ENCODE measurements at places on chromosomes 5 and 9.

DNA sequence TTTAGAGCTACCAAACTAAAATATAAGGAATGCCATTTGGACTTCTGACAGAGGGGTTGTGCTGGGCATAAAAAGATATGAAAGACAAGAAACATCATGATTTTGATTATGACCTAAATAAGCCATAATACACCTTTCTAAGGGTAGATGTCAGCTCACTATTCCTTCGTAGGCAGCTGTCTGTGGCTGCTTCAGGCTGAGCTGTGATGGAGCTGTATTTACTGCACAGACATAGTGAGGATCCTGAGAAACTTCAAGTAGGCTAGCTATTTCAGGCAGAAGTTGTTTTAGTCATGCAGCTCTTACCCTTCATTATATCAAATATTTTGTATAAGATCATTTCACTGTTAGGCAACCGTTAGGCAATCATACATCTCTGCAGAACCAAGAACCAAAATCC lies 511.7 kb downstream of the CDH12 start:
- no peak for DNase-seq

GRCh38 chr9:108973895-108974294 lies 39.4 kb downstream of the CTNNAL1 start:
- no peak for DNase-seq

DNA sequence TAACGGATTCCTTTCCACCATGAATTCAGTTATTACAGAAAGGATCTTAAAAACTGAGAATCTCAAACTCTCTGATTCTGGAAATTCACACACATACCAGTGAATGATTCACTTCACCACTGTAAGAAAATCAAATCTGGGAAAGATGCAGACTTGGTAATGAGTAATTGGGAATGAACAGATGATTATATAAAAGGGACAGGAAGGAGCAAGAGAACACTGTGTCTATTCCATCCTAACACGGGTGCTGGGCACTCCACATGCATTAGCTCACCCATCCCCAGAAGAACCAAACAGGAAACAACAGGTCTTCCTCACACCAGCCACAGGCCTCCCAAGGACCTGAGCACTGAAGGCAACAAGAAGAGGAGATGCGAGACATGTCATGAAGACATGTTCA lies 74.8 kb upstream of the ZNF622 start:
- no peak for DNase-seq

DNA sequence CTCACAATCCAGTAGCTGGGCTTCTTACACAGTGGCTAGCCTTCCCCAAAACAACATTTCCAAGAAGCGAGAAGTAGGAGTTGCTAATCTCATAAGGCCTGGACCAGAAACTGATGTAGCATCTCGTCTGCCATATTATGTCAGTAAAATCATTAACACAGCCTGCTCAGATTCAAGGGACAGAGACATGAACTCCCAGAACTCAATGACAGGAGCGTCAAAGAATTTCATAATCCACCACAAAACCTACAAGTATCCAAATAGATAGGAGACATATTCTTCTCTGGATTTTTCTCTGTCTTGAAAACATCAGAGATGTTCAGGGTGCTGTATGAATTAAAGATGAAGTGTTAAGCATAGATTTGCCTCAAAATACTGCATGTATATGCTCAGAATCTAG lies 457.6 kb upstream of the ACTBL2 start:
- no peak for DNase-seq

DNA sequence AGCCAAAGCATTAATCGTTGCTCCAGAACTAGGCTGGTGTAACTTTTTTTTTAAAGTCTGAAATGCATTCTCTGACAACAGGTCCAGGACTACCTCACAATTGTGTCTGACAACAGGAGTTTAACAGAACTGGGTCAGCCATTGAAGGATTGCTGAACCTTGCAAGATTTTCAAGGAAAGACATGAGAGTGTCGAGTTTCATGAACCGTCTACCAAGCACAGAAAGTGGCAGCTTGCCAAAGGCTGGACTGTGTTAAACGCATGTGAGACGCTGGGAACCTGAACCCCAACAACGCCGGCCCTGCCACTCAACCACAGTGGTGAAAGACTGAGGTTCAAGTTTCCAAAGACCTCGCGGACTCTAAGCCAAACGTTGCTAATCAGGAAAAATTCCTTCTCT lies 79.1 kb downstream of the LHFPL2 start:
- DNase-seq: no peak

DNA sequence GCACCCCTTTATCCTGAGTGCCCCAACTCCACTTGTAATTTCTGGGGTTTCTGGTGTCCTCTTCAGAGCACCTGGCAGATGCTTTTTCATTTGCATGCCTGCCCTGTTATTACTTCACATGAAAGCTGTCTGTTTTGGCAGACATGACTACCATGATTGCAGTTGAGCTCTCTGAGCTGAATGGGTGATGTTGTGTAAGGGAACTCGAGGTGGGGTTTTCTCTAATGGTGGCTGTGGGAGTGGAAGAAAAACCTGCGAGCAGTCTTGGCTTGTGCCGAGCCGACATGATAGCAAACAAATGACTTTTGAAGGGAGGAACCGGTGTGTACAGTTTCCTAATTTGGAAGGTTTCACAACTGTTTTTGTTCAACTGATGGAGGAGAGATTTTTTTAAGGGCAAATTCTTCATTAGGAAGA lies 196.2 kb downstream of the AOPEP start:
- DNase-seq: no peak

DNA sequence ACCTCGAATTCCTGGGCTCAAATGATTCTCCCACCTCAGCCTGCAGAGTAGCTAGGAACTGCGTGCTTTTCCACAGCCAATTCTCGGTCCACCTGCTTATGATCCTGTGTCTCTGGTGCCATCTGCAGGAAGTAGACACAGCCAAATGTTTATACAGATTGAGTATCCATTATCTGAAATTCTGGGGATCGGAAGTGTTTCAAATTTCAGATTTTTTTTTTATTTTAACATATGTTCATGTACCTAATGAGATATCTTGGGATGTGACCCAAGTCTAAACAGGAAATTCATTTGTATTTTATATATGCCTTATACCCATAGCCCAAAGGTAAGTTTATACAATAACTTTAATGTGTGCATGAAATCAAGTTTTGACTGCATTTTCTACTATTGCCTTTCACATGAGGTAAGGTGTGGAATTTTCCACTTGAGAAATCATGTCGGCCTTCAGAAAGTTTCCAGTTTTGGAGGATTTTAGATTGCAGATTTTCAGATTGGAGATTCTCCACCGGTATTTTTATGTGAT lies 89.5 kb downstream of the ESM1 start:
- DNase-seq: peak; percentile 42

DNA sequence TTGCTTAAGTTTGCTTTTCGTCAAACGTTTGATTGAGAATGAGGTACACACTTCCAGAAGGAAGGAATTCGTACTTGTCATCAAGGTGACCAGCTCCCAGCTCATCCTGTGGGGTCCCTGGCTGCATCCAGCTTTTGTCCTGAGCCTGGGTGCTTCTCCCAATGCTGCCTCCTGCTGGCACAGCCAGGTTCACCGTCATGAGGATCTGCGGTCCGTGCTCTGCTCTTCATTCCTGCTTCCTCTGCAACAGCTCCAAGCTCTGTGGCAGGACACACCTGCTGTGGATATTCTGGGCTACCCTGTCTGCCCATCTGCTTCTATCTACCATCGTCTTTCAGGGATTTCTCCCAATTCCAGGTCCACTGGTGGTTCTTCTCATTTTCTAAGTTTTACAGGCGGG lies 13.3 kb upstream of the UBE2QL1 start:
- no peak for DNase-seq

DNA sequence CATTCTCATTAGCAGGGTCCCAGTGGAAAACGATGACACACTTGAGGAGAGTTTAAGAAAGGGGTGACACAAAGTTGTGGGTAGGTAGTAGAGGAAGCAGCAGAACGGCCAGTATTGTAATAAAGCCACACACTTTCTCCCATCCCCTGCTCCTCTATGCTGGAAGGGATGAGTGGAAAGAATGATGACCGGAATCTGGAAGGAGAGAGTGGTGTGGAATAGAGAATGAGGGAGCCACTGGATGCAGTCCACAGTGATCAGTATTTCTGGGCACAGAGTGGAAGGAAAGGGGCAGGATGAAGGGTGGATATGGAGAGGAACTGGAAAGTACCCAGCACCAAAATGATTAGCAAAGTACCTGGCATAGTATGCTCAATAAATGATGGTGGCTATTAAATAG lies 133.8 kb upstream of the DAB2 start:
- DNase-seq: no peak

GRCh38 chr9:111979561-111979960 lies 82.9 kb downstream of the UGCG start:
- no peak for DNase-seq

GRCh38 chr9:105539452-105539851 lies 18.5 kb upstream of the FKTN start:
- no peak for DNase-seq

GRCh38 chr5:45262061-45262590 lies 434.1 kb downstream of the HCN1 start:
- no peak for DNase-seq

DNA sequence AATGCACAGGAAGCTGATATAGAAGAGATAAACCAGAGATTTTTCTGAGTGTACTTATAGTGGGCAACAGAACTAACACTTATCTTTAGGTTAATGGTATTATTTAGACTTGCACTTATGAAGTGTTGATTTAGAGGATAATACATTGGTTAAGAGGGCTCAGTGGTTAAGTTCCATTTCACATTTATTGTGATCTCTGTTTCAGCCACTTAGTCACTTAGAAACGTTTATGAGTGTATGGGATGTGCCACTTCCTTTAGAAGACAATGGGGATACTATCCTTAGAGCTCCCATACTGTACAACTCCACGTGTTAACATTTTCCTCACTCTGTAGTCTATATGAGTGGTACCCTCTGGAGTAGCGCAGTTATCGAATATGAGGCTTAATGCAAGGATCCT lies 57.5 kb downstream of the PIP5K1B start:
- no peak for DNase-seq

- no peak for DNase-seq
These were observed 9.0 kb upstream of the ZNF79 start for GRCh38 chr9:127415141-127415540.

DNA sequence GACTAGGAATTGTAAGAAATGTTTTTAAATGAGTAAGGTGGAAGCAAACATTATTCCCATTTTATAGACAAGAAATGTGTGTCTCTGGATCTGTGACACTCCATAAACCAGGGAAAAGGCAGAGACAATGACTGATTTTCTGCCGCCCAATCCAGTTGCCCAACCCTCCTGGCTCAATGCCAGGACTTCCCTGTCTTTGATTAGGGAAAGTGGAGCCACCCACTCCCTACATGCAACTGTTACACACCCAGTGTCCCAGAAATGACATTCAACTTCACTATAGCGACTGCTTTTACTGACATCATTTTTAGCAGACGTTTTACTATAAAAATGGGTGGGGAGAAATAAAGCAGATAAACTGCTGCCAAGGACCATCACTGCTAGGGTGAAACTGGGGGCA lies 79.7 kb downstream of the THBS4 start:
- no peak for DNase-seq

- no peak for DNase-seq
These were observed 508.1 kb downstream of the NR2F1-AS1 start for GRCh38 chr5:93072831-93073459.

- no peak for DNase-seq
These were observed 14.2 kb downstream of the CEMIP2 start for GRCh38 chr9:71754151-71754550.

DNA sequence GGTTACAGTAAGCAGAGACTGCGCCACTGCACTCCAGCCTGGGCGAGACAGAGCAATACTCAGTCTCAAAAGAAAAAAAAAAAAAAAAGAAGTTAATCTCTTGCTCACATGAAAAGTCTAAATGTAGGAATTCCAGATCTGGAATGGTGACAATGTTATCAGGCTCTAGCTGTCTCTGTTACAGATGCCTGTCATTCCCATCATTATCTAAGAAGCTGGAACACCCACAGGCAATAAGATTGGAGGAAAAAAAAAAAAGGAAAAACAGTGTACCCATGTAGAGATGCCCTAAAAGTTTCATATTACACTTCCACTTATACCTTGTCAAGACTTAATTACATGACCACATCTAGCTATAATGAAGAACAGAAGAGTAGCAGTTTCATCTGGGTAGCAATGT lies 38.2 kb downstream of the PTBP3 start:
- no peak for DNase-seq

DNA sequence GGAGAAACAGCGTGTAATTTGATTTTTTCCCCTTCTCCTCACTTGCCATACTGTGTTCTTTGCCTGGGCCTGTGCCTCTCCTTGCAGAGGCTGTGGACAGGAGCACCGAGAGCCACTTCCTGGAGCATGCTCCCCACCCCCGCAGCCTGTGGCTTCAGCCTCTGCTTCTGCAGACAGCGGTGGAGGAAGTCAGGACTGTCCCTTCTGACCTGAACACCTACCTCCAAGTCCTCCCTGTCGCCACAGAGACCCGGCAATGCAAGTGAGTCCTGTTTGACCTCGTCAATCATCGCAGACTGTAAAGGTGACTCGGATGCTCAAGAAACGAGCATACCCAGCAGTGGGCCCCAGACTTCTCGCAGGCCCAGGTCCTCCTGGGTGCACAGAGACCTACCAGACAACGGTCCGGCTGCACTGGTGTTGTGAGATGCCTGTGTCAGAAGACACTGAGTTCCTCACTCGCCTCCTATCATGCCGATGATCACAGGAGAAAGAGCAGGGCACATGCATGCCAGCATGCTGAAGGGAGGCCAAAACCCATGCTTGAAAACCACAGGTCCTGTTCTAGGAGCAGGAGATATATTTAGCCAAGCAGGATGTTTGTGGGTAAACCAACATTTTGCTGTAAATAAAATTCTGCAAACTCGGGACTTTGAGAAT lies 198.8 kb downstream of the AUH start:
- no peak for DNase-seq

DNA sequence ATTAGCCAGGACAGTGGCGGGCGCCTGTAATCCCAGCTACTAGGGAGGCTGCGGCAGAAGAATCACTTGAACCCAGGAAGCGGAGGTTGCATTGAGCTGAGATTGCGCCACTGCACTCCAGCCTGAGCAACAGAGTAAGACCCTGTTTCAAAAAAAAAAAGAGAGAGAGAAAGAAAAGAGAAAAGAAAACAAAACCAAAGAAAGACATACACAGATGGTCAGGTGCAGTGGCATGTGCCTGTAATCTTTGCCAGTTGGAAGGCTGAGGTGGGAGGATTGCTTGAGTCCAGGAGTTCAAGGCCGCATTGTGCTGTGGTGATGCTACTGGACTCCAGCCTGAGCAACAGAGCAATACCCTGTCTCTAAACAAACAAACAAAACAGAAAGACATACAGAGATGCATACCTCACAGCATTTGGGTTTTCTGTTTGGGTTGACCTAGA lies 10.0 kb upstream of the PSAT1 start:
- no peak for DNase-seq

- no peak for DNase-seq
These were observed 51.1 kb downstream of the AHRR start for GRCh38 chr5:372556-372995.

DNA sequence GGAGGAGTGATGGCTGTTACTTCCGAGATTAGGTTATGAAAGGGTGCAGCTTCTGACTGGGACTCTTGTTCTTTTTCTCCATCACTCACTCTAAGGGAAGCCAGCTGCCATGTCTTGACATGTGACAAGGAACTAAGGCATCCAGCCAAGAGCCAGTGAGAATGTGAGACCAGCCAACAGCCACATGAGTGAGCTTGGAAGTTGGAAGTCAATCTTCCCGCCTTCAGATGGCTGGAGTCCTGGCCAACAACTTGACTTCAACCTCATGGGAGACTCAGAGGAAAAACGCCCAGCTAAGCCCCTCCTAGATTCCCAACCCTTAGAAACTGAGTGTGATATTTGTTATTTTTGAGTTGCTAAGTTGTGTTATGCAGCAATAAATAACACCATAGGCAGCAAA lies 201.1 kb downstream of the SNX18 start:
- no peak for DNase-seq
